ENCODE measurements at places on chromosomes 12 and 14.

DNA sequence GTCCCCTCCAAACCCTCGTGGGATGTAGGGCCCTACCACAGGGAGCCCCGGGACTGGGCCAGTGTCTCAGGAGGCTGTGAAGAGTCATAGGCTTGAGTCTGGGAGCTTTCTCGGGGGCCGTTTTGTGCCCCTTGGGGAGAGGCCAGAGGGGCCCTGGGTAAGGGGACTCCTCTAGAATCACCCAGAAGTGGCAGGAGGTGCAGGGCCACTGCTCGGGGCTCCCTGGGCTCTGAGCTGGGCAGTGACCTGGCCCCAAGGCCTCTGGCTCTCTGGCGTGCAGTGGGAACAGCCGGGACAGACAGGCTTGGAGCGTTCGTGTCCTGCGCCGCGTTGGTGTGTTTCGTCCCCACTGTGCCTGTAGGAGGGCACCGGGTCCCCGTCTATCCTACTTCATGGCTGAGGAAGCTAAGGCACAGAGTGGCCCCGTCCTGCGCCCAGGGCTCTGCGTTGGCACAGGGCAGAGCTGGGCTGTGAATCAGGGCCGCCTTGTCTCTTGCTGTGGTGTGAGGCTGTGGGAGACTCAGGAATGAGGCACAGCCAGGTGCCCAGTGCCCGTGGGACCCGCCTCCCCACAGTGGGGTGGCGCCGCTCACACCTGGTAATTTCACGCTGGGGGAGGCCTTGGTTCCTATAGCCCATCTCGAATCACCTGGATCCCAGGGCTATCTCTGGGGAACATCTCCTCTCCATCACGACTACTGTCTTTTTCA is 23.8 kb upstream of the KIF26A start:
- DNase-seq, result no peak

DNA sequence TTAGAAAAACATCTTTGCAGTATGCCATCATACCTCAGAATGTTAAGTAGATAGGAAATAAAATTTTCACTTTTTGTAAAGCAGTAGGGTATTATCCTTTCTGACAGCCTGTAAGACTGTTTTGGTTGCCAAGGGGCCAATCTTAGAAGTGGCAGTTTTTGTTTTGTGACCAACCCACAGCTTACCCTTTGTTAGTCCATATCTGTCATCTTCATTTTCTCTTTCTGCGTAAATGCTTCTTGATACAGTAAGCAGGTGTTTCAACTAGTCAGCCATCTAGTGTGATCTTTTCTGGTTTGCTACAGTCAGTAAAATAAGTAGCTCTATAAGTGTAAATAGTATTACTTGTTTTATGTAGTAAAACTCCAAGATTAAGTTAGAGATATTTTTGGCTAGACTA is 8.8 kb downstream of the PPM1A start:
- no peak for DNase-seq

GRCh38 chr14:89957376-89957775 is 1.6 kb downstream of the TDP1 start:
- no peak for DNase-seq

GRCh38 chr12:103956509-103957027 is 9.1 kb upstream of the TDG start:
- no peak for DNase-seq

- DNase-seq, result no peak
Observed at GRCh38 chr12:93043192-93043876, 114.2 kb upstream of the EEA1 start.

- no peak for DNase-seq
Observed at GRCh38 chr14:79144896-79145295, 974.7 kb downstream of the NRXN3 start.

Measured in activated T-cell treated with anti-CD3 and anti-CD28 coated beads for 4 hours (primary cell).